ENCODE measurements at places on chromosomes 3 and 15.

- no peaks in the 10 kb centered on the region for H3K27me3 ChIP-seq
- H3K4me1 ChIP-seq, result no peaks in the 10 kb centered on the region
- no peak overlapping the region for H3K27ac ChIP-seq
- H3K4me3 ChIP-seq, result no peak overlapping the region
- DNase-seq, result no peak
- H3K36me3 ChIP-seq, result no peaks in the 10 kb centered on the region
These were observed 187.3 kb downstream of the KCNAB1 start for GRCh38 chr3:156307704-156308103.

- no peak for DNase-seq
- no peaks in the 10 kb centered on the region for H3K4me1 ChIP-seq
- no peak overlapping the region for H3K4me3 ChIP-seq
- H3K27me3 ChIP-seq, result no peaks in the 10 kb centered on the region
- no peaks in the 10 kb centered on the region for H3K36me3 ChIP-seq
These were observed 10.2 kb upstream of the C15orf61 start for GRCh38 chr15:67510597-67511190.

DNA sequence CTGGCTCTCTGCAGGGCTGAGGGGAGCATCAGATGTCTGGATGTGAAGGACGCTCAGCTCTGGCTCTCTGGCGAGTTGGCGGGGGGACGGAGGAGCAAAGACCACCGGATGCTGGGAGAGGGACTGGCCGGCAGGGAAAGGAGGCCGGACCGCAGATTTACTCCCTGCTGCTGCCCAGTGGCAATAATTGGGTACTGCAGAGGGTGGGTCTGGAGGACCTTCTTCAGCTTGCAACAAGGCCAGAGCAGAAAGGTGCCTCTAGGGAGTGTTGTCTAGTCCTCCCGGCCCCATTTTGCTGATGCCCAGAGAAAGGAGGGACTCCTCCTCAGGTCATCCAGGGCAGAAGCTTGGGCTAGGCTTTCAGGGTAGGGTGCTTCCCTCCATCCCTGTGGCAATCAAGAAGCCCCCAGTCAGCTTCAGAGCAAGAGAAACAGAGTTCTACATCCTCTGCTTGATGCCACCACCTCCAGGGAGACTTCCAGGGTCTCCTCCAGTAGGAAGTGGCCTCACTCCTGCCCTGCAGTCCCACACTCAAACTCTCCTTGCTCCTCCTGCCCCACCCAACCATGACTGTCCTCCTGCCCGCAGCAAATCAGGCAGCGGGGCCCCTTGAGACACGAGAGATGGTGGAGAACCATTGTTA lies 20.3 kb upstream of the CSPG4 start:
- no peak for DNase-seq
- no peak overlapping the region for H3K4me3 ChIP-seq
- H3K4me1 ChIP-seq, result no peaks in the 10 kb centered on the region
- no peaks in the 10 kb centered on the region for H3K36me3 ChIP-seq

- H3K27me3 ChIP-seq, result no peaks in the 10 kb centered on the region
- H3K36me3 ChIP-seq, result no peaks in the 10 kb centered on the region
- H3K4me3 ChIP-seq, result peak overlapping the region; percentile 76
- DNase-seq, result peak; percentile 45
- H3K27ac ChIP-seq, result peak overlapping the region; percentile 86
These were observed 600 bp downstream of the FBXO45 start for GRCh38 chr3:196569003-196569516.

DNA sequence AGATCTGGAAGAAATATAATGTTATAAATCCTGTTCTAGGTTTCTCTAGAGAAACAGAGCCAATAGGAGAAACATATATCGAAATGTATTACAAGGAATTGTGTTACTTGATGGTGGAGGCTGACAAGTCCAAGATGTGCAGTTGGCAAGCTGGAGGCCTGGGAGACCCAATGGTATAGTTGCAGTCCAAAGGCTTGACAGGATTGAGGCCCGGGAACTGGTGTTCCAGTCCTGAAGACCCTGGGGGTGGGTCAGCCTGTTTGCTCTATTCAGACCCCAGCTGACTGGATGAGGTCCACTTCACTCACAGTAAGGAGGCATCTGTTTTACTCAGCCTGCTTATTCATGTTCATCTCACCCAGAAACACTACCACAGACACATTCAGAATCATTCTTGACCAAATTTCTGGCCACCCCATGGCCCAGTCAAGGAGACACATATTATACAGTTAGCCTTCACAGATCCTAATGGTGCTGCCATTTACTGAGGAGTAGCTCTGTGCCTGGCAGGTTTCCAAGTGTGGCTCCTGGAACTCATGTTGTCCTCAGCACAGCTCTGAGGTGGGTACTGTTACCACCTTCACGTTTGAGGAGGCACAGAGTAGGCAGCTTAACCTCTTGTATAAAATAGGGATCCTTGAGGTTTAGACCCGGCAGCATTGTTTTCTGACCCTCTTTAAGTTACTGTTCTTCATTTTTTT lies 3.7 kb downstream of the TRAK1 start:
- no peaks in the 10 kb centered on the region for H3K4me1 ChIP-seq
- no peak overlapping the region for H3K27ac ChIP-seq
- H3K36me3 ChIP-seq, result peaks cover 1% of the 10 kb centered on the region
- DNase-seq, result no peak

DNA sequence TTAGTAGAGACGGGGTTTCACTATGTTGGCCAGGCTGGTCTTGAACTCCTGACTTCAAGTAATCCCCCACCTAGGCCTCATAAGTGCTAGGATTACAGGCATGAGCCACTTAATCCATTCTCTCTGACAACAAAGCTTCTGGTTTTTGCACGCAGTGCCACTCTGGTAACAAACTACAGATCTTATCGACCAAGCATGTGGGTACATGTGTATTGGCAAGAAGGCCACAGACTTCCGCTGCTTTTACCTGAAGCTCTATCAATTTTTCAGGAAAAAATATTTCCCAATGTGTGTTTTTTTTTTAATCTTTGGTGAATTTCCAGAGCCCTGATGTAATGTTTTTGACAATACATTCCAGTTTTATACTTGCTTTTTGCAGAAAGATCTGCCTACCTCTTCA lies 182.5 kb downstream of the PCCB start:
- H3K36me3 ChIP-seq, result peaks cover 5% of the 10 kb centered on the region
- H3K27ac ChIP-seq, result no peak overlapping the region
- DNase-seq, result no peak
- no peaks in the 10 kb centered on the region for H3K4me1 ChIP-seq
- no peaks in the 10 kb centered on the region for H3K27me3 ChIP-seq

GRCh38 chr3:43222590-43222989 lies 63.8 kb upstream of the SNRK start:
- no peaks in the 10 kb centered on the region for H3K36me3 ChIP-seq
- no peak overlapping the region for H3K27ac ChIP-seq
- no peak for DNase-seq
- no peak overlapping the region for H3K4me3 ChIP-seq
- no peaks in the 10 kb centered on the region for H3K27me3 ChIP-seq

- no peaks in the 10 kb centered on the region for H3K27me3 ChIP-seq
- H3K36me3 ChIP-seq, result no peaks in the 10 kb centered on the region
- no peak overlapping the region for H3K4me3 ChIP-seq
- no peaks in the 10 kb centered on the region for H3K4me1 ChIP-seq
- no peak overlapping the region for H3K27ac ChIP-seq
These were observed 250.1 kb upstream of the HES1 start for GRCh38 chr3:193885832-193886231.

- H3K36me3 ChIP-seq, result peaks cover 36% of the 10 kb centered on the region
- no peak for DNase-seq
- no peak overlapping the region for H3K27ac ChIP-seq
- no peak overlapping the region for H3K4me3 ChIP-seq
These were observed 35.6 kb upstream of the SHC4 start for GRCh38 chr15:48999314-48999713.

DNA sequence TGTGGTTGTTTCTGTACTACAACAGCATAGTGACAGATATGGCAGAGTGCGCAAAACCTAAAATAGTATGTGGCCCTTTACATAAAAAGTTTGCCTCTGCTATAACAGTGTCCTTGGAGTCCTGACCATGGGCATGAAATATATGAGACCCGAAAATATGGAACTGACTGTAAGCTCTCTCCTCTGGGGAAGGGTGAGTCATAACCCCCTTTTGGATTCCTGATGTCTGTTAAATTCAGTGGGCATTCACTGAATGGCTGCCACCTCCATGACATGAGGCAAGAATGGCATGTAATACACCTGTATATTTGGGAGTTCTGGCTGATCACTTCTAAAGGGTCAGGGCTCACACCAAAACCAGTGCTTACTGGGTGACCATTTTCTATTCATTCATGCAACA lies 6.1 kb downstream of the TBC1D2B start:
- H3K27ac ChIP-seq, result peak overlapping the region; percentile 19
- no peak for DNase-seq
- H3K27me3 ChIP-seq, result no peaks in the 10 kb centered on the region
- no peaks in the 10 kb centered on the region for H3K36me3 ChIP-seq
- H3K4me3 ChIP-seq, result no peak overlapping the region
- peaks cover 65% of the 10 kb centered on the region for H3K4me1 ChIP-seq

DNA sequence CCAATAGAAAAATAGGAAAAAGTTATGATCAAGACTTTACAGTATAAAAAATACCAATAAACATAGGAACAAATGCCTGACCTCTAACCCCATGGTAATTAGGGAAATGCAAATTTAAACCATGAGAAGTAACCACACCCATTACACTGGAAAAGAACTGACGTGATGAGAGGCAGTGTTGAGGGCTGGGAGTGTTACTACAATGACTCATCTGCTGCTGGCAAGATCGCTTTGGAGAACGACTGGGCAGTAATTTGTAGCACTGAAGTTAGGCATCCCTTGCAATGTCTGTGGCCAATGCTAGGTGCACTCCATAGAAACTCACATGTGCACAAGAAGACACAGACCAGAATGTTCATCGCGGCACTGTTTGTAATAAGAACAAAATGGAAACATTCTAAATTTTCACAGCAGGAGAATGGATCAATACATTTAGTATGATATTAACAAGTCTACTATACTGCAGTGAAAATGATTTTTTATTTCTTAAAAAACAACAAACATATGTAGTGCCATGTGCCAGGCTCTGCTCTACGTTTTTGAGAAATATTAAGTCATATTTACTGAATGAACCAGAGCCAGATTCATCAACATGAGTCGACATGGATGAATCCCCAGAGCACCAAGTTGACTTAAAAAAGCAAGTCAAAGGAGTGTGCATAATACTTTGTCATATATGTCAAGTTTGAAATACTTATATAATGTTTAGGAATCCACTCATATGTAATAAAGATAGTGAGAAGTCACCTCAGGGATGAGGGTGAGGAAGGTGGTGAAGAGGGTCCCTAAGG lies 37.6 kb upstream of the EPHB3 start:
- DNase-seq, result no peak
- H3K4me1 ChIP-seq, result peaks cover 10% of the 10 kb centered on the region
- no peak overlapping the region for H3K4me3 ChIP-seq
- H3K27me3 ChIP-seq, result peaks cover 7% of the 10 kb centered on the region
- H3K36me3 ChIP-seq, result no peaks in the 10 kb centered on the region

DNA sequence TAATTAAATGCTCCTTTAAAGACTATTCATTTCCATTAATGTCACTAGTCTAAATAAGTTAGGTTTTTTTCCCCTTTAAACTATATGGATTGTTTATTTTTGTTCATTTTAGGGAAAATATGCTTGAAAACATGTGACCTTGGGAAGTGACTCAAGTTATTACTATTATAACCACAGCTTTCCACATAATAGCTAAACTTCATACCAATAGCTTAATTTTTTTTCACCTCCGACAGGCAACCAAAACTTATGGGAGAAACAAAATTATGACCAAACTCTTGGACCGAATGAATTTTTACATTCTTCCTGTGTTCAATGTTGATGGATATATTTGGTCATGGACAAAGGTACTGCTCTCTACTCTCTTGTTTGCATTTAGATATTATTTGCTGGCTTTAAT lies 16.2 kb downstream of the CPA3 start:
- no peak overlapping the region for H3K4me3 ChIP-seq
- no peak for DNase-seq
- peaks cover 3% of the 10 kb centered on the region for H3K27me3 ChIP-seq
- H3K36me3 ChIP-seq, result no peaks in the 10 kb centered on the region

DNA sequence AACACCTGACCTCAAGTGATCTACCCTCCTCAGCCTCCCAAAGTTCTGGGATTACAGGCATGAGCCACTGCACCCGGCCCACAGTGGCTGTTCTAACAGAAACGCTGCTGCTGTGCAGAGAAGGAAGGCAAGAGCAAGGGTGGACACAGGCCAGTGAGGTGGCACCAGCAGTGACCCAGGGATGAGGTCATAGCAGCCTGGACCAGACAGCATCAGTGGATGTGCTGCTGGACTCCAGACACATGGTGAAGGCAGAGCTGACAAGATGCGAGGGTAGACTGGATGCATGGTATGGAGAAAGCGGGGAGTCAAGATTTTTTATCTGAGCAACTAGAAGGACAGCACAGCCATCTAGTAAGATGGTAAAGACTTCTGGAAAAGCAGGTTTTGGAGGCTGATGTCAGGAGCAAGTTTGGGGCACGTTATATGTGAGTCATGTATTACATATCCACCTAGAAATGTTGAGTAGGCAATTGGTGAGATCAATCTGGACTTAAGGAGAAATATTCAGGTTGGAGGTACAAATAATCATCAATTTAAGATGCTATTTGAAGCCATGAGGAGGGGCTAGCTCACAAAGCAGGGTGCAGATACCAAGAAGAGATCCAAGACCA lies 22.1 kb upstream of the TJP1 start:
- H3K27me3 ChIP-seq, result no peaks in the 10 kb centered on the region
- H3K27ac ChIP-seq, result no peak overlapping the region
- no peaks in the 10 kb centered on the region for H3K4me1 ChIP-seq
- DNase-seq, result no peak
- no peaks in the 10 kb centered on the region for H3K36me3 ChIP-seq

GRCh38 chr3:88114878-88115549 lies 34.7 kb upstream of the C3orf38 start:
- H3K4me3 ChIP-seq, result no peak overlapping the region
- no peaks in the 10 kb centered on the region for H3K27me3 ChIP-seq
- DNase-seq, result no peak
- no peaks in the 10 kb centered on the region for H3K4me1 ChIP-seq
- H3K27ac ChIP-seq, result no peak overlapping the region
- no peaks in the 10 kb centered on the region for H3K36me3 ChIP-seq

DNA sequence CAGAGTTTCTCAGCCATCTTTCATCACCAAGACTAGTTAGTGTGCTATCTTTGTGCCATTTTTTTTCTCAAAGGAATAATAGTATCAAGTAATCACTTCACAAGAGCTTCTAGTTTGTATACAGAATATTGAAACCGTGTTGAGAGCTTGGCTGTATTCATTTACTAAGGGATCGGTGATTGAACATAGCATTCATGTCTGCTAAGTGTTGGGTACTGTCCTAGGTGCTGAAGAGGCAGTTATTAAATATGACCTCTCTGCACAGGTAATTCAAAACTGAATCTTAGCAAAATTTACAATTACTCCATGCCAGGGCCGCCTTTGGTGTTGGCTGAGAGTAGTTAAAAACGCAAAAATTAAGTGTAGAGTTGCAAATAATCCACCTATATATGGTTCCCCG lies 355.3 kb upstream of the RORA start:
- H3K4me1 ChIP-seq, result no peaks in the 10 kb centered on the region
- H3K27ac ChIP-seq, result no peak overlapping the region
- no peaks in the 10 kb centered on the region for H3K27me3 ChIP-seq
- no peak overlapping the region for H3K4me3 ChIP-seq

- H3K36me3 ChIP-seq, result peaks cover 4% of the 10 kb centered on the region
- no peaks in the 10 kb centered on the region for H3K27me3 ChIP-seq
- no peaks in the 10 kb centered on the region for H3K4me1 ChIP-seq
- no peak overlapping the region for H3K4me3 ChIP-seq
- no peak for DNase-seq
- no peak overlapping the region for H3K27ac ChIP-seq
These were observed 188.1 kb downstream of the FNDC3B start for GRCh38 chr3:172227340-172228035.

Data from effector memory CD4-positive, alpha-beta T cell (primary cell).